ENCODE measurements at places on chromosomes 3 and 15.

DNA sequence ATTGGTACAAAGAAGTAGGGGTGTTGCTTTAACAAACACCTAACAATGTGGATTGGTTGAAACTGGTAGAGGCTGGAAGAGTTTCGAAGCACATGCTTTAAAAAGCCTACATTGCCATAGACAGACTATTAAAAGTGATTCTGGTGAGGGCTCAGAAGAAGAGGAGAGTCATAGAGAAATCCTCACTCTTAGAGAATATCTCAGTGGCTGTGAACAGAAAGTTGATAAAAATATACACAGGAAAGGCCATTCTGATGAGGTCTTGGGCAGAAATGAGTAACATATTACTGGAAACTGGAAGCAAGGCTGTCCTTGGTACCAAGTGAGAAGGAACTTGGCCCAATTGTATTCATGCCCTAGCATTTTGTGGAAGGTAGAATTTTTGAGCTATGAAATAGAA is 173.7 kb upstream of the CRBN start:
- no peak for DNase-seq

- DNase-seq = no peak
Observed at GRCh38 chr3:193850084-193850619, 257.1 kb downstream of the OPA1 start.

DNA sequence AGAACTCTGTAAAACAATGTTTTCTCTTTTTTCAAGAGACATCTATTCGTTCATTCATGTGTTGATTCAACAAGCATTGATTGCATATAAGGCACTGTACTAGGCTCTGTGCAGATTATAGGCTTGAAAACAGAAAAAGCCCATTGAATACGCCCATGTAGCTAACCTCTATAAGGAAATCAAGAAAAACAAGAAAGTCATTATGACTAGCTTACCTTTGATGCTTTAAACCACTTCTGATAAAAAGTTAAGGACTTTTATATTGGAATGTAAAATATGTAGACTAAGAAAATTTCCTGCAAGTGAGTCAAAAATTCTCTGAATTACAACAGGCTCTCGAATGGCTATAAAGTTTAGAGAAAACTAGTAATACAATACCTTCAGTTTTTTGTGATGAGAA is 92.5 kb downstream of the BDH1 start:
- DNase-seq = no peak

- no peak for DNase-seq
Observed at GRCh38 chr3:6679510-6679909, 181.4 kb upstream of the GRM7 start.

DNA sequence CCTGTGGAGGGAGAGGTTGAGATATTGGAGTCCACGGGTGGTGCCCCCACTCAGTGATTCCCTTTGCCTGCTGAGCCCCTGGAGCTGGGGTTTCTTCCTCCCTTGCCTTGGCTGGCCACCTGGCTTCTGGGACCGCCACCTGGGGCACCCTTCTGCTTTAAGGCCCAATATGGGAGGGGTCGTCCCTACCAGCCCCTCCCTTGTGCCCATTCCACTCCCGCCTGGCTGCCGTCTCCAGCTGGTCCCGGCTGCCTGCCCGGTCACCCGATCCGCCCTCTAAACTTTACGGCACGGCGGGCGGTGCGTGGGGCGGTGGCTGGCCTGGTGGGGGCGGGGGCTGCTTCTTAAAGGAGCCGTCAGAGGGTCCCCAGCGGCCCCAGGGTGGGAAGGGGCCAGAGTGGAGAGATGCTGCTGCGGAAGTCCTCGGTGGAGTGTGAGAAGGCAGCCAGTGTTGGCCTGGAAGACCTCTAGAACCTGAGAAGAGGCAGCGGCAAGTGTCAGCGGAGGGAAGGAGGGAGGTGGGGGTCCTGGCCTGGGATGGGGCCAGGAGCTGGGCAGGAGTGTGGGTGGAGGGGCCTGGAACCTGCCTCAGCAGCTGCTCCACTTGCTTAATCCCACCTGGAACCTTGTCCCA is 1.6 kb upstream of the SEMA3B start:
- DNase-seq = peak; percentile 70

- DNase-seq = no peak
Observed at GRCh38 chr3:120642368-120642948, 39.6 kb downstream of the HGD start.

- no peak for DNase-seq
Observed at GRCh38 chr15:84722628-84723027, 6.7 kb upstream of the SEC11A start.

DNA sequence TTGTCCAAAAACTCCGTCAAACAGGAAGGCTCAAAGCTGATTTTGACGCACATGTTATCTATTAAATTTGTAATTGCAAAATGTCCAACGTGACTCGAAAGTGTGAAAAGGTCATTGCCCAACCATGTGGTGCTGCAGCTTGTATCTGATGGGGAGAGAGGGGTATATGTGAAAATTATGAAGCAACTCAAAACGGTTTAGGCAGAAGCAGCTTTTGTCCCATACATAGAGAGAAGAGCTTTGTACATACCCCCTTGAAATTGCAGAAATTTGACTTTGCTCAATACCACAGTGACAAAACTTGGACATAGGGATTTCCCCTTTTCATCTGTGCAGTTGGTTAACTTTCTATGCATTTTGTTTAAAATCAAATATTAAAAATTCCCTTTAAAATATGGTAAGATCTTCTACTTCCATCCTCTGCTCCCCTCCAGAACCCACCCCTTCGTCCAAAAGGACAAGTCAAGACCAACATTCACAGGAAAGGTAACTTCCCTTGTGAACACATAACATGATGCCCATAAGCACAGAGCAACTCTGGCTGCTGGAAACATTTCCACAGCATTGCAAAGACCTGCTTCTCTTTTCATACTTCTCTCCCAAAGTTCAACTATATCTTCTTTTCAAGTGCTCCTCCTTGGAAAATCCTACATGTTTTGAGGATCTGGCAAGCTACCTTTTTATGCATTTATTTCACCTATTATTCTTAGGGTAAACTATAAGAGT is 253.7 kb upstream of the THBS1 start:
- DNase-seq = no peak

DNA sequence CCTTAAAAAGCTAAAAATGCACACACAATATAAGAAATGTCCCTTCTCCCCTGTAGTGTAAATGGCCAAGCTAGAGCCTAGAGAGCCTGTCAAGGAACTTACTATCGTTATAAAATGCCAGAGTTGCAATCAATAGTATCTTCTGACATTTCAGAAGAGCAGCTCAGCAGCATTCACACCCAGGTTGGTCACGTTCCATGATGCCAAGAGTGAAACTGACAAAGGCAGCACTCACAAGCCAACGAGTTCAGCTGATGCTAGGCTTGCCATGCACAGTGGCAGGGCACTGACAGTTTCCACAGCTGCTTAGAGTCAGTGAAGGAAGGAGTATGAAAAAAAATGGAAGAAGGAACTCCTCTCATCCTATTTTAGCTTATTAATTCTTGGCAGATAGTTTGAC is 331.4 kb upstream of the CCDC54 start:
- peak; percentile 49 for DNase-seq

DNA sequence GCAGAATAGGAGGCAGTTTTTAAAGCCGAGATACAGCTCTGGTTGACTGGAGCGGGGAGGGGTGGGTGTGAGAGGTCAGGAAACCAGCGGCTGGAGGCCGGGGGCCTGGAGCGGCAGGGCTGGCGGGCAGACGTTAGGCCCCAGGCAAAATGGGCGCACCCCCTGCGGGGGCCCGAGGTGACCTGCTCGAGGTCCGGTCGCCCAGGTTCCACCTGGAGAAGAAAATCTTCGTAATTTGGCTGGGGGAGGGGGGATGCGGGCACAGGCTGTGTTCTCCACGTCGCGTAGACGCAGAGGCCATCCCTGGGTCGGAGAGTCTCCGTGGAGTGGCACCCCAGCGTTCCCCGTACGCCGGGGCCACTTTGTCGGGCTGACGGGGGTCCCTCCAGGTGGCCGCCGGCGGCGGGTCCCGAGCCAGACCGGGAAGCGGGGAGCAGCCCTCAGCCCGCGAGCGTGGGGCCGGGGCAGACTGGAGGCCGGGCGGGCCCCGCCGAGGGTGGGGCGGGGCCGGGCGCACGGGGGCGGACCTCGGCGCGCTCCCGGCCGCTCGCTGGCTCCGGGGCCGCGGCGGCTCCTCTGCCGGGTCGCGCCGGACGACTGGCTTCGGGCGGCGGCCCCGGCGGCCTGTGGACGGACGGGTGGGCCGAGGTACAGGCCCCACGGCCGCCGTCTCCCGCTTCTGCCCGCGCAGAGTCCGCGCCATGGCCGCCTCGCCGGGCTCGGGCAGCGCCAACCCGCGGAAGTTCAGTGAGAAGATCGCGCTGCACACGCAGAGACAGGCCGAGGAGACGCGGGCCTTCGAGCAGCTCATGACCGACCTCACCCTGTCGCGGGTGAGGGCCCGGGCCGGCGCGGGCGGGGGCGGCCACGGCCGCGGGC is at the start of gene CRTC3:
Gene CRTC3, plus strand, starts transcription at position 553 of the 879 bp plus-strand sequence. Its CDS starts 149 bp downstream, at position 702.
- DNase-seq = peak; percentile 17

GRCh38 chr3:102000620-102001209 is 151.4 kb downstream of the NFKBIZ start:
- DNase-seq = no peak

- no peak for DNase-seq
Observed at GRCh38 chr3:15894382-15894781, 96.6 kb upstream of the ANKRD28 start.

Data from nucleus accumbens (tissue), 56 donors.